ENCODE measurements at places on chromosomes 7 and 10.

- DNase-seq: no peak
These were observed 49.2 kb upstream of the FAM133B start for GRCh38 chr7:92639213-92639896.

GRCh38 chr10:46540412-46541016 is 15.9 kb downstream of the GPRIN2 start:
- DNase-seq: no peak

- no peak for DNase-seq
These were observed 14.8 kb downstream of the PDK4 start for GRCh38 chr7:95581467-95581866.

GRCh38 chr10:113301342-113301984 is 251.4 kb upstream of the HABP2 start:
- DNase-seq: no peak

DNA sequence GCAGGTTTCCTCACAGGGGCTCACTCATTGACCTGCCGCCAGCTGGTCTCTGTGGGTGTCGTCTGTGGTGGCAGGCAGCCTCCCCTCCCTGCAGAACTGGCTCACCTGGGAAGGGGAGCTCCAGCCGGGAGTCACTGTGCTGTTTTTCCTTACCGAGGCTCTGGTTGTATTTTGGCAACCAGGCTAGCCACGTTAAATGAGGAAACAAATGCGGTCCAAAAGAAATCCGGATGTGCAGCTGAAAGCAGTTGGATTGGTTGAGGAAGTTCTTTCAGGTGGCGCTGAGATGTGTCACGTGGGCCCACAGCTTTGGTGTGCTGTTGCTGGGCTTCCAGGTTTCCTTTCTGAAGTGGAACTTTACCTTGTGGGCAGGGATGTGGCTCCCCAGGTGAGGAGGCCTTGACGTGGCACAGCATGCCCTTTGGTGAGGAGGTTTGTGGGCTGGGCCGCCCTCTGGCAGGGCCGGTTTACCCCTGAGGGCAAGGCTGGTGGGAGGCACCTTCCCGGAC is 14.2 kb downstream of the MTURN start:
- no peak for DNase-seq

DNA sequence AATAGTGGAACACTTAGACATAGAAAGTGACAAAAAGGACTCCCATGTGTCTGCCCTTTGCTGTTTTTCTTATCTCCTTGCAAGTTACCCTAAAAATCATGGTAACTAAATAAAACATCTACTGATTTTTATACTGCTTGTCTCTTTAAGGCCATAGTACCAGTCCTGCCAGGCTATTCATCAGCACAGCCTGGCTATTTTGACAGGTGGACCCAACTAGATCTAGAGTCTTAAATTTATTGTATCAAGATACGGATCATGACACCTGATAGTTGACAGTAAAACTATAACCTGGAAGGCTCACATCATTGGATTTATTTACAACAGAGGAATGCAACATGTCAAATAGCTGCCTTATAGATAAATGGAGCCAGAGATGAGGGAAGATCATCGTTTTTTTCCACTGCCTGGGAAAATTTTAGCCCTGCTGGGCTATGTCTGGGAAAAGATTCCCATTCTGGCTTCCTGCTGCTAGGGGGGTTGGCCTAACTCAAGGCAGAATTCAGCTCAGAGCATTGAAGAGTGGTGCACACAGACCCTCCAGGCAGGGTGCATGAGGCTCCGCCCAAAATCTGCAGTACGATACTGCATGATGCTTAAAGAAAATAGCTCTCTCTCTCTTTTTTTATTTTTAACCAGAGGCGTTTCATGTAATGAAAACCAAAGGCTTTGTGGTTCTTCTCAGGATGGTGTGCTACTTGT is 292.0 kb upstream of the FZD8 start:
- no peak for DNase-seq

DNA sequence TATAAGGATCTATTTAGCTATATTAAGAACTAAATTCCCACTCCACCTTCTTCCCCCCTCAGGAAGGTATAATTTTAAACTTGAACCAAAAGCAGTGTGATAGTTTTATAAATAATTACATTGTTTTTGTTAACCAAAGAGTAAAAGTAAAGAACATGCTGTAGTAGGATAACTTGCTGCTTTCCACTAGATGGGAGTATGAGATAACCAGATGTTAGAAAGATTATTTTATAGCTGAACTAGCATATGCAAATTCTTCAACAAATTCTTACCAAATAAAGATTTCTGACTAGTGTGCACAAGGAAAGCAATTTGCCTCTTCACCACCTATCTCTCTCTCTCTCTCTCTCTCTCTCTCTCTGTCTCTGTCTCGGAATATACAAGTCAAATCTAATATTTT is 31.8 kb downstream of the TES start:
- DNase-seq: no peak

GRCh38 chr10:15796098-15796759 is 64.1 kb downstream of the MINDY3 start:
- no peak for DNase-seq

GRCh38 chr7:50628434-50629084 is 63.4 kb upstream of the DDC start:
- DNase-seq: no peak

GRCh38 chr7:55250313-55250712 is 114.8 kb upstream of the LANCL2 start:
- no peak for DNase-seq

- DNase-seq: no peak
These were observed 67.0 kb downstream of the CDK6 start for GRCh38 chr7:92769394-92769699.

GRCh38 chr7:16698200-16698905 is 52.4 kb downstream of the BZW2 start:
- DNase-seq: no peak

Data from activated CD8-positive, alpha-beta memory T cell treated with anti-CD3 and anti-CD28 coated beads for 4 hours (primary cell).